Lower lobe of right lung (tissue), 2 donors: ENCODE measurements at places on chromosomes 2 and 18. TPM values are rescaled to one million over a fixed set of nuclear protein-coding genes. Genes with fewer than 3 reads are reported as not detected.
A peak's percentile ranks its signal among the peaks of the same experiment; 100 is the strongest.

DNA sequence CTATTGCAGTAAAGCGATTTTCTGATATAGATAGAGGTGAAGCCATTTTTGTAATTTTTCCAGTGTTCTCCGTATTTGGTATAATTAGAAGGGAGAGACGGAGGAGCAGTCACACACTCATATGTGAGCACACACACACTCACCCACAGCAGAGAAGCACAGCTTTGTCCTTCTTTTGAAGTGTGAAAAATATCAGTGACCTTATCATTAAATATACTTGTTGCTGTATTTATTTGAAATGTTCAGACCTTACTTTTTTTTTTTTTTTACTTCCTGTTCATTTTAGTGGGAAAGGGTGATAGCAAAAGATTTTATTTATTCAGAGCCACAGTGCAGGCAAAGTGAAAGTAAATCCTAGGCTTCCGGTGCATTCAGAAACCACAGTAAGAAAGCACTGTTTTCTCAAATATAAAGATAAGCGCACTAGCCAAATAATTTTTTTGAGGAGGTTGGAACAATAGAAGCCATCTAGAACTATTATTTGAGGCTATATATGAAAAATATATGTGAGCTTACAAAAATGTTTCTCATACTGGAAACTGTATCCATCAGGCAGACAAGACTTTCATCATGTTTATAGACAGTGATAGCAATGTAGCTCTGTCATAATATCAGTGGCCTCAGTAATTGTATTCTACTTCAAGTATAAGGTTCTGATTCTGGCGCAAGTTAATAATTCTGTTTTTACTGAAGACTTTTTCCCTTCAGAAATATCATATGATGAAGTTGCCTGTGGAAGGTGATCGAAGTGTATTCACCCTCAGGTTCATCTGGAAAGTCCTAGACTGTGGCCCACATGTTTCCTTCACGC is 37.2 kb downstream of the TSHZ1 start:
- H3K27ac ChIP-seq = peak overlapping the region; percentile 74
- DNase-seq = no peak
- H3K36me3 ChIP-seq = no peaks in the 10 kb centered on the region

- no peak overlapping the region for H3K4me3 ChIP-seq
- H3K4me1 ChIP-seq = peaks cover 18% of the 10 kb centered on the region
- DNase-seq = peak; percentile 39
- no peaks in the 10 kb centered on the region for H3K27me3 ChIP-seq
- H3K27ac ChIP-seq = no peak overlapping the region
- H3K36me3 ChIP-seq = no peaks in the 10 kb centered on the region
These were observed 19.8 kb upstream of the GPR17 start for GRCh38 chr2:127626175-127626574.

- H3K27me3 ChIP-seq = no peaks in the 10 kb centered on the region
- H3K4me1 ChIP-seq = no peaks in the 10 kb centered on the region
- H3K27ac ChIP-seq = no peak overlapping the region
- H3K36me3 ChIP-seq = peaks cover 42% of the 10 kb centered on the region
- DNase-seq = no peak
- H3K4me3 ChIP-seq = no peak overlapping the region
These were observed 10.7 kb downstream of the RMP24 start for GRCh38 chr18:35983147-35983546.

- no peaks in the 10 kb centered on the region for H3K36me3 ChIP-seq
- no peaks in the 10 kb centered on the region for H3K27me3 ChIP-seq
- no peak for DNase-seq
These were observed 367.4 kb downstream of the EPHA4 start for GRCh38 chr2:221204699-221205098.

DNA sequence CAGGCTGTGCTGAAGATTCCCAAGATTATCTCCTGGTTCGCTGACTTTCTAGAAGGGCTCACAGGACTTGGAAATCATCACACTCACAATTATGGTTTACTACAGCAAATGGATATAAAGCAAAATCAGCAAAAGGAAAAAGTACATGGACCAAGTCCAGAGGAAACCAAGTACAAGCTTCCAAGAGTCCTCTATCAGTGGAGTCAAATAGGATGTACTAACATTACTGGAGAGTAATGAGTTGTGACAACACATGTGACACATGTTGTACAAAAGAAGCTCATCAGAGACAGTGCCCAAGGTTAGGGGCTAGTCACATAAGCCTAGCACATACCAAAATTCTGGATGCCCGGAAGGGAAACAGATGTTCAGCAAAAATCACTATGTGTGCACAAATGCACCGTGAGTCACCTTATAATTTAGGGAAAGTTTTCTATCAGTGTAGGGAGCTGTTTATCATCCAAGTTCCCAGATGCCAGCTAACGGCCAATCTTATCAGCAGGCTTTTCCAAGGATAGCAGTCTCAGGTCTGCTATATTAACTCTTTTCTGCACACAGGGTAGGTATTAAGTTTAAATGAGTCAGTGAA is 9.5 kb downstream of the TMEM237 start:
- no peak for DNase-seq
- no peaks in the 10 kb centered on the region for H3K27me3 ChIP-seq
- peaks cover 68% of the 10 kb centered on the region for H3K36me3 ChIP-seq
- no peak overlapping the region for H3K4me3 ChIP-seq

The ANKRD29 gene
- 56.5 TPM for total RNA-seq

The GPR155 gene
- 6.2 TPM for total RNA-seq

The MYCN gene
- total RNA-seq = 0.68 TPM

The CTLA4 gene
- total RNA-seq = 0.86 TPM

The LIMS4 gene
- 1.1 TPM for total RNA-seq
